EH (cell line): ENCODE measurements at places on chromosomes 4 and X.

GRCh38 chr4:153466081-153466948, at the start of gene TMEM131L:
TSS of gene TMEM131L (plus strand) at chr4:153466360. CDS start at chr4:153466398, 38 bp downstream.
- peak; percentile 74 for DNase-seq

DNA sequence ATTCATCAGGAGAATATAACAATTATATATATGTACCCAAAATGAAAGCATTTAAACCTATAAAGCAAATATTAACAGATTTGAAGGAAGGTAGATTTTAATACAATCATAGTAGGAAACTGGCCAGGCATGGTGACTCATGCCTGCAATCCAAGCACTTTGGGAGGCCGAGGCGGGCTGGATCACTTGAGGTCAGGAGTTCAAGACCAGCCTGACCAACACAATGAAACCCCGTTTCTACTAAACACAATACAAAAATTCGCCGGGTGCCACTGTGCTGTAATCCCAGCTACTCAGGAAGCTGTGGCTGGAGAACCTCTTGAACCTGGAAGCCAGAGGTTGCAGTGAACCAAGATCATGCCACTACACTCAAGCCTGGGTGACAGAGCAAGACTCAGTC, 118.3 kb downstream of the KCNIP4 start:
- no peak for DNase-seq

DNA sequence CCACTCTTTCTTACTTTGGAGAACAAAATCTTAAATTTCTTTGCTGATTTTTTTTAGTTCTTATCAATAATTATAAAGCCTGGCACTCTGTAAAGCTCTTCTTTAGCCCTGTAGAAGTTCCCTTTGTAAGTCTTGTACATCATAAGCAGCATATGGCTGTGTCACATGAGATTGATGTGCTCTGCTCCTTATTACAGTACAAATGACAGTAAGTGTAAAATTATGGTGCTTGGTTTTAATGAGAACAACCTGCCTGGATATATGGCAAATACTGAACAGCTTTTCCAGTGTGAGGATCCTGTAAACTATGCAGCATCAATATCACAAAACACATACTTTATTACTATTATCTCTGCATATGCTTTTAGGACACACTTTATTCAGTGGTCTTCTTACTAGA, 145.9 kb upstream of the GNPDA2 start:
- no peak for DNase-seq

DNA sequence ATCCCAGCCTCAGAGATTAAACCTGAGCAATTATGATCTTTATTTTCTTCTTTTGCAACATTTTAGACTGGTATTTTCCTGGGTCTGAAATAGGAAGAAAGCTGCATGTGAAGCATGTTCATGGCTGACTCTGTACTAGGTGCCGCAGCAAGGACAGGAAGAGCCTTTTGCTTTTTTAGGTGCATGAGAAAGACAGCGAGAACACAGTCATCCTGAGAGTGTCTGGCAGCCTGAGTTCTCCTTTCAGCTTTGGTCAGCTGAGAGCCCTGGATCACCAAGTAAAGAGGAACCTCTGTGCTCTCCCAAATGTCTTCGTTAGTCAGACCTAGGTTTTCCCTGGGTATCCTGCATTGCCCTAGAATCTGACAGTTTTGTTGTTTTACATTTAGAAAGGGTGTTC, 29.8 kb downstream of the FAM149A start:
- no peak for DNase-seq

- peak; percentile 99 for DNase-seq
Observed at GRCh38 chr4:15690020-15690809, 8.6 kb downstream of the FAM200B start.

GRCh38 chr4:38684951-38685844, 21.2 kb downstream of the KLF3 start:
- DNase-seq: no peak

GRCh38 chr4:148162991-148163390, 279.2 kb downstream of the NR3C2 start:
- DNase-seq: no peak

DNA sequence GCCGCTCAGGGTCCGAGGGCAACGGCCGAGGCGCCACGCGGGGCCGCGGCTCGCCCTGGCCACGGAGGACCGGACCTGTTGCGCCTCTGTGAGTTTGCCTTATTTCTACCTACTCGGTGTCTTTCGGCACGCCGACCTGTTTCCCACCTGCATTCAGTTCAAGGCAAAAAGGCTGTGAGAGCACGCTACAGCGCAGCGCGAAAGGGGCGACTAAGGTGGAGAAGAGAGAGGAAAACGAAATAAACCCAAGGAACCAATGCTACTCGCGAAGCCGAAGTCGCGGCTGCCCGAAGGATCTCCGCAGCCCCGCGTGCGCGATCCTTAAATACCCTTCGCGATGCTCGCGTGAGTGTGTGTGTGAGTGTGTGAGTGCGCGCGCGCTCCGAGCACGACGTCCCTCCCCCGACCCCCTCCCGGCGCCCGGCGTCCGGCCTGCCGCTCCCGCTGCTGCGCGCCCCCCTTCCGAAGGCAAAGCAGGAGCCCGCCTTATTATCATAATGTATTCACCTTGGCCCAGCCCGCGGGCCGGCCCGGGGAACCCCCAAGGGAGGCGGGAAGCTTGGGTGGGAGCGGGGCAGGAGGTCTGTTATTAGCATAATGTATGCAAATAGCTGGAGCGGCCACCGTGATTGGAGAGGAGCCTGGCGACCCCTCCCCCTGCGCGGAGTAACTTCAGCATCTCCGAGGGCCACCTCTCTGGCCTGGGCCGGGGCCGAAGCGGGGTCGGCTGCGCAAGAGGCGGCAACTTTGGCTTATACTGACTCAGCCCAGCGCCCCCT, at the start of gene COL25A1:
TSS of gene COL25A1 (minus strand) at position 298 of the 779 bp plus-strand sequence.
- DNase-seq: peak; percentile 40

DNA sequence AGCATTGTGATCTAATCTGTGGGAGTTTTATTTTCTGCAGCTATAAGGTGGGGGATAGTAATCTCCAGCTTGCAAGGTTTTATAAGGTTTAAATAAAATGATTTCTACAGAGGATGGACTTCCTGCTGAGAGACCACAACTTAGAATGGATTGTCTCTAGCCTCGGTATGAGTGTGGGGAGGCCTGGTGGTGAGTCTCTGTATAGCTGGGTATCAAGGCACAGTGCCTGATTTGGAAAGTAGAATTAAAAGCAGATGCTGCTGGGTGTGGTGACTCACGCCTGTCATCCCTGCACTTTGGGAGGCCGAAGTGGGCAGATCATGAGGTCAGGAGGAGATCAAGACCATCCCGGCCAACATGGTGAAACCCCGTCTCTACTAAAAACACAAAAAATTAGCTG, 162.0 kb upstream of the GATB start:
- DNase-seq: peak; percentile 67

GRCh38 chr4:10091531-10092181, 24.9 kb downstream of the WDR1 start:
- DNase-seq: no peak

GRCh38 chr4:80107374-80107773, 34.3 kb upstream of the ANTXR2 start:
- no peak for DNase-seq

GRCh38 chrX:83916525-83916924, 55.6 kb downstream of the CYLC1 start:
- peak; percentile 5 for DNase-seq

GRCh38 chr4:119471259-119471658, 149.3 kb upstream of the FABP2 start:
- no peak for DNase-seq

DNA sequence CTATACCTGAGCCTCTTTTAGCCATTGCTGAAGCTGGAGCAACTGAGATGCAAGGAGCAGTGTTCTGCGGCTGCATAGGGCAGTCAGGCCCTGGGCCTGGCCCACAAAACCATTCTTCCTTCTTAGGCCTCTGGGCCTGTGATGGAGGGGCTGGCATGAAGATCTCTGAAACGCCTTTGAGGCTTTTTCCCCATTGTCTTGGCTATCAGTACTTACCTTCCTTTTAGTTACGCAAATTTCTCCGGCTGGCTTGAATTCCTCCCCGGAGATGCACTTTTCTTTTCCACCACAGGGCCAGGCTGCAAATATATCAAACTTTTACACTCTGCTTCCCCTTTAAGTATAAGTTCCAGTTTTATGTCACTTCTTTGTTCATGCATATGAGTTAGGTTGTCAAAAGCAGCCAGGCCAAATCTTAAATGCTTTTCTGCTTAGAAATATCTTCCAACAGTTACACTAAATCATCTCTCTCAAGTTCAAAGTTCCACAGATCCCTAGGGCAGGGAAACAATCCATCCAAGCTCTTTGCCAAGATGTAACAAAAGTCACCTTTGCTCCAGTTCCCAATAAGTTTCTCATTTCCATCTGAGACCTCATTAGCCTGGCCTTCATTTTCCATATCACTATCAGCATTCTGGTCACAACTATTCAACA, 194.4 kb upstream of the PCDH7 start:
- no peak for DNase-seq

- DNase-seq: peak; percentile 31
Observed at GRCh38 chr4:19402581-19403065, 849.1 kb upstream of the SLIT2 start.

- DNase-seq: no peak
Observed at GRCh38 chr4:6595897-6596537, 21.0 kb downstream of the MAN2B2 start.

DNA sequence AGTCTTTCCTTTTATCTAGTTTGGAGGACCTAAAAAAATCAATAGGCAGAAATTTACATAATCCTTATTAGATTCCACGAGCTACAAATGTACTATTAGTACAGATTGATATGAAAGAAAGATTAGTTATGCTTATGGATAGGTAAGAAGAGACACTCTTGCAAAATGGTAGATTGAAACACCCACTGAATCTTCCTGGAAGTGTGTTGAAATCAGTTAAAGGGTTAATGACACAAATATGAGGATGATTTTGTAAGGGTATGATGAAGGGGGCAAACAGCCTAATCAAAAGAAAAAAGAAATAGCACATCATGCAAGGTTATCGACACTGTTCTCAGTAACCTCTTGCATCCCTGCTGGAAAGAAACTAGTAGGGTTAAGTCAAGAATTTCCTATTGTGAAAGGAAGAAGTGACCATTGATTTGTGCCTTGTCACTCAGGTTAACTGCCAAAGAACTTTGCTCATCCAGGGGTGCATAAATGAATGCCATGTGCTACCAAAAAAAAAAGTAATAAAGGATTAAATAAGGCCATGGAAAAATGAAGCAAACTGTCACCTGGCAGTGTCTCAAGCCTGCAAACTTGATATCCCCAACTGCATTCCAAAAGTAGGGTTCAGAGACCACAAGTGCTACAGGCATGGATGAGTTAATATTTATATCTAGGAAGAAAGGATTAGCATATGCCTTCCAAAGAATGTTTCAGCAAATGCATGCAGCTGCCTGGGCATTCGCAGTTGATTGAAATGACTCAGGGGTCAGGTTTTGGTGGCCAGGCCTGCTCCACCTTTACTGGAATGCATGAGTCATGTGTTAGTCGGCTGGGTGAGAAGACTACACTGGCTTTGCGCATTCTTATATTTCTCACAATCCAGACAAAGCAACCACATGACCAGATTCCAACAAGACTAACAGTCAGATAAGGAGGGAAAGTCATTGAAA, 78.3 kb upstream of the ATXN3L start:
- DNase-seq: peak; percentile 99

DNA sequence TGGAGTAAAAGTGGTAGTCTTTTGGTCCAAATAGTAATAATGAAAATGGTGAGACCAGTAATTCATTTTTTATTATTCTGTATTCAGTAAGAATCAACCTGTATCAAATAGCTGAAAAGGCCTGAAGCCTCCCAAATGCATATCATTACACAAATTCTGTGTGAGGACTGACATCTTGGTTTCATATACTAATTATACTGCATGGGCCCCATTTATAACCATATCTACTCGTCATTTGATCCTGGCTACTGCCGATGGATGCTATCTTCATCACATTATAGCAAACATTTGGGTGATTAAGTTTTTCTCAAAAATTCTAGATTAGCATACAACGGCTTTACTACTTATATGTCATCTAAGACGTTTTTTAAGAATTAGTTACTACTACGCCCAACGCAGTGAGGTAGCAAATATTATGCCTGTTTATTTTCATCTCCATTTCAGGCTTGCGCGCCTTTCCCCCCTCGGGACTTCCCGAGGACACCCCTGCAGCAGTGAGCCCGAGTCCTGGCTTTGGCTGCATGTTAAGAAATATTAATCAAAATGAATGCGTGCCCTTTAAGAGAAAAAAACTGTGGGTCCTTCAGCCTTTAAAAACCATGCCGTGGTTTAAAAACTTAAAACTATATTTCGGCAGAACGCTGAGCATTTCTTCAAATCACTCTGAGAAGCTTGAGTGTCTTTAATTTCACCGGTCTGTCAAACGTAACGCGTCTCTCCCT, 814 bp upstream of the MMAA start:
- DNase-seq: no peak

DNA sequence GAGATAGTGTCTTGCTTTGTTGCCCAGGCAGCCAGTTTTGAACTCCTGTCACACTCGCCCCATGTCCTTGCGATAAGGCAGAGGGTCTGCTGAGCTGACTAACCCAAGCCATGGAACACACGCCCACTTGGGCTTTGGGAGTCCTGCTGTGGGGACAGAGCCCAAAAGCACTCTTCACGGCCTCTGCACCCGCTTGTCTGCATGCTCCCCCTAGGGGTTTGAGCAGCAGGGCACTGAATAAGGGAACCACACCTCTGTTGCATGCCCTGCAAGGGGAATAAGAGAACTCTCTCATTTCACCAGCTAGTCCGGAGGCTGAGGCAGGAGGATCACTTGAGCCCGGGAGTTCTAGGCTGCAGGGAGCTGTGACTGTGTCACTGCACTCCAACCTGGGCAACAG, 166.0 kb downstream of the STAG2 start:
- DNase-seq: no peak

DNA sequence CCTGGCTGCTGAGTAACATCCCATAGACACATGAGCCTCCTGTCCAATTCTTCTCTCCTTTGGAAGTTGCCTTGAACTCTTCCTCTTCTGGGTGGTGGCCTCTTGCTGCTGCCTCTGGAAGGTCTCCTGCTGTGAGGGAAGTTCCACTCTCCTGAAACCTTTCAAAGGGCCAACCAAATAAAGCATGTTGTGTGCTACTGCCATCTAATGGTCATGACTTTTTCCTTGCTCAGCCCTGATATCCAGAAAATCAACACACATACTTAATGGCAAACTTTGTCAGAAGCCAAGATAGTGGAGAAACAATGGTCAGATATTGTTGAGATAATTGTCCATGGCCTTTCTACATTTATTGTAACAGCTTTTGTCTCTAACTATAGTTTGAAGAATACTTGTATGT, 19.1 kb upstream of the ZXDA start:
- DNase-seq: peak; percentile 39

- DNase-seq: peak; percentile 85
Observed at GRCh38 chr4:4794421-4794820, 65.0 kb upstream of the MSX1 start.

- DNase-seq: no peak
Observed at GRCh38 chrX:124455966-124456365, 109.6 kb downstream of the SH2D1A start.

DNA sequence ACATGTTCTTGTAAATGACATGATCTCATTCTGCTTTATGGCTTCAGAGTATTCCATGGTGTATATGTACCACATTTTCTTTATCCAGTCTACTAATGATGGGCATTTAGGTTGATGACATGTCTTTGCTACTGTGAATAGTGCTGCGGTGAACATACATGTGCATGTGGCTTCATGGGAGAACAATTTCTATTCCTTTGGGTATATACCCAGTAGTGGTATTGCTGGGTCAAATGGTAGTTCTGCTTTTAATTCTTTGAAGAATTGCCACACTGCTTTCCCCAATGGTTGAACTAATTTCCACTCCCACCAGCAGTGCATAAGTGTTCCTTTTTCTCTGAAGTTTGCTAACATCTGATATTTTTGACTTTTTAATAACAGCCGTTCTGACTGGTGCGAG, 1080.3 kb downstream of the CCSER1 start:
- DNase-seq: no peak
